LoVo (cell line): ENCODE measurements at places on chromosomes 7 and 10.
A peak's percentile ranks its signal among the peaks of the same experiment; 100 is the strongest.

DNA sequence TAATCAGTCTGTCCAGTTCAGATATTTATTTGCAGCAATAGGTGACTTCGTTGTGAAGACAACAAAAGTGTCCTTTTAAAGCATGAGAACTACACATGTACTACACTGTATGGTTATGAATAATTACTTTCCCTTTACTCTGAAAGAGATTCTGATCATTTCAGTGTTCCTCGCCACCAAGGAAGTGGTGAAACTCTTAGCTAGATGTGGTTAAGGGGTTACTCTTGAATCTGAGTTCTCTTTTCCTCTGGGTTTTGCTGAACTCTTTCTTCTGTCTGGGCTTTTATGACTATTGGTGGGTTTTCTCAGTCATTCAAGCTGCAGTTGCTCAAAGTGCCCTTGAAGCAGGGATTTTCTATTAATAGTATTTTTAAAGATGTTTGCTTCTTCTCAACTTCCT lies 127.9 kb upstream of the SEM1 start:
- DNase-seq: no peak

- no peak for DNase-seq
Observed at GRCh38 chr7:110564246-110564645, 526.7 kb upstream of the LRRN3 start.

DNA sequence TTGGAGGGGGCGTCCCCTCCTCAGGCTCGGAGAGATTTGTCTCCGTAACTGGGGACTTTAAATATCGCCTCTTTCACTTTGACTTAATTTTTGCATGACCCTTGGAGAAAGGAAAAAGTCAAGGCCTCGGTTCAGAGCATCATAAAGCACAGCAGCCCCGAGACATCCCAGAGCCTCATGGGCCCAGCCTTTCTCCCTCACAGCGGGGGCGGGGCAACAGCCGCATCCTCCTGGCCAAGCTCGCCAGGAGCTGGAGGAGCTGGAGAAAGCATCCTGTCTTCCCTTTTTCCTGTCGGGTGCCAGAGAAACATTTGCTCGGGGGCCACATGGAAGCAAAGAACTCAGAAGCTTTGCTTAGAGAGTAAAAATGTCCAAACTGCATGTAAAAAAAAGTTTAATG lies 43.6 kb upstream of the DPYSL4 start:
- no peak for DNase-seq

DNA sequence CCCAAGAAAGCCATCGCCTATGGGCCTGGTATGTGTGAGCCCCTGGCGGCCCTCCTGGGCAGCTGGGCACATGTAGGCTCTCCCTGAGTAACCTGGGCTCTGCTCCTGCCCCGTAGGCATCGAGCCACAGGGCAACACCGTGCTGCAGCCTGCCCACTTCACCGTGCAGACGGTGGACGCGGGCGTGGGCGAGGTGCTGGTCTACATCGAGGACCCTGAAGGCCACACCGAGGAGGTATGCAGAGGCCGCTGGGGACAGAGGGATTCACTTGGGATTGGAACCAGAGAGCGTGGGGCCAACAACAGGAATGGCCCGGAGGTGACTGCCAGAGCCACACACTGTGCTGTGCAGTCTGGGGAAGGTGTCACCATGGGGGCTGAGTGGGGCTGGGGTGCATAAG lies 7.3 kb downstream of the FLNC start:
- DNase-seq: no peak

DNA sequence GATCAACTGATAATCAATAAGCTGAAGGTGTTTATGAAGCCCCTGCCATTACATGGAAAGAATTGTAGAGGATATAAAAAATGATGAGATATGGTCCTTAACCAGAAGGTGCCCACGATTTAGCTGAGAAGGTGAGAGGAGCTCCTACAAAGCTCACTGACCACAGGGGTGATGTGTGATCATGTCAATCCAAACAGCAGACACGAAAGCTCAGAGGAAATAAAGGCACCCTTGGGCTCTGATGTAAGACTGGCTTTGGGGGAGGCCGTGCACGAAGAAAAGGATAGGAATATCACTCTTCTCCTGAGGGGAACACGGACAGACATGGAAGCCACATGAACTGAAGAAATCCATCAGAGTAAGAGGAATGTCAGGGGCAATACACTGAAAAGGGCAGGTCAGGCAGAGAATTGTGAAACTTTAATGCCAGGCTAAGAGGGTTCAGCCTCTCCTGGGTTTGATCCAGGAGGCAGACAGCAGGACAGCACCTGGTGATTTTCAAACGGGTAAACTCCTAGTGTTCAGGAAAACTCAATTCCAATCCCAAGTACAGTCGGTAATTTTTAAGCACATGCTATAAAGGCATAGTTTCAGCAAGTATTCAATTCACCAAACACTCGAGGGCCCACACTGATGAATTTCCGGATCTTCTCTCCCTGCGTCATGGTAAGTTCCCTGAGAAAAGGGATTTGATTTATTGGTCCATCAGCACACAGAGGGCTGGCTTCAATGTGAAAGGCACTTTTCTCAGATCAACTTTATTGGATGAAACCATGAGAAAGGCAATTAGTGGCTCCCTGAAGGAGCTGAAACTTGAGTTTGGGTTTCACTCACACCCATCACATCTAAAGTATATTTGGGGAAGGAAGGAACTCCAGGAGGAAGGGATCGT lies 163.8 kb downstream of the PRPF18 start:
- no peak for DNase-seq

- DNase-seq: no peak
Observed at GRCh38 chr10:34231441-34232180, 583.5 kb downstream of the PARD3 start.

DNA sequence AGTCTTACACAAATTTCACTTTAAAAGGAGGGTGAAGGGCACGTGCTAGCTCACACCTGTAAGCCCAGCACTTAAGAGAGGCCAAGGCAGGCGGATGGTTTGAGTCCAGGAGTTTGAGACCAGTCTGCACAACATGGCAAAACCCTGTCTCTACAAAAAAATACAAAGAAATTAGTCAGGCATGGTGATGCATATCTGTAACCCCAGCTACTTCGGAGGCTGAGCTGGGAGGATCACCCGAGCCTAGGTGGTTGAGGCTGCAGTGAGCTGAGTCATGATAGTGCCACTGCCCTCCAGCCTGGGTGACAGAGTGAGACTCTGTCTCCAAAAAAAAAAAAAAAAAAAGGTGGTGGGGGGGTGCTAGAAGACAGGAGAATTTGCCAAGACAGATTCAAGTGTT lies 237.3 kb upstream of the KLF14 start:
- DNase-seq: no peak

GRCh38 chr10:130929422-130930325 lies 381.8 kb downstream of the TCERG1L start:
- peak; percentile 6 for DNase-seq

DNA sequence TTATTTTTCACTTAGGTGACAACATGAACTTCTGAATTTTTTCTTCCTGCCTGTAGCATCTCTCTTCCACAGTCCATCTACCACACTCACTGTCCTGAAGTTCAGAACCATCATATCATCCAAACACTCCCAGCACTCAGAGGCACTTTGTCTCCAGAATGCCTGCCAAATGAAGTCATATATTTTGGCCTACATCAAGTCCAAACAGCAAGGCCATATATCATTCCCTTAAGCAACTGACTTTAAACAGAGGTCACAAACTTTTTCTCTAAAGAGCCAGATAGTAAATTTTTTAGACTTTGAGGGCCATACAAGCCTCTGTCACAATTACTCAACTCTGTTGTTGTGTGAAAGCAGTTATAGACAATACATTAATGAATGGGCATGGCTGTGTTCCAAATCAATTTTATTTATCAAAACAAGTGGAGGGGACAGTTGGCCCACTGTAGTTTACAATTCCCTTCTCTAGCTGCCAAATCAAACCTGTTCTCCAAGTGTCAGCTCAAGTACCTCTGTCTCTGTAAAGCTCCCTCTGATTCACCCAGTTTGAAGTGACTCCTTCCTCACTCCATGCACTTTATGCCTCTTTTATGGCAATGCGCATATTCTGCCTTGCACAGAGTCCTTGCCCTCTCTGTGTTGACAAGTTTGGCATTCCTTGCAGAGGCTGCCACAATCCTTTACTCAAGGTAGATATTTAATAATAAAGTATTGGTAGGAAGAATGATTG lies 305.7 kb downstream of the FZD1 start:
- DNase-seq: no peak

GRCh38 chr7:70301673-70302185 lies 703.5 kb downstream of the AUTS2 start:
- DNase-seq: no peak

- peak; percentile 1 for DNase-seq
Observed at GRCh38 chr10:58384544-58384998, 639 bp upstream of the TFAM start.
